ENCODE measurements at places on chromosomes 6 and 20. TPM values are rescaled to one million over a fixed set of nuclear protein-coding genes. Genes with fewer than 3 reads are reported as not detected.

DNA sequence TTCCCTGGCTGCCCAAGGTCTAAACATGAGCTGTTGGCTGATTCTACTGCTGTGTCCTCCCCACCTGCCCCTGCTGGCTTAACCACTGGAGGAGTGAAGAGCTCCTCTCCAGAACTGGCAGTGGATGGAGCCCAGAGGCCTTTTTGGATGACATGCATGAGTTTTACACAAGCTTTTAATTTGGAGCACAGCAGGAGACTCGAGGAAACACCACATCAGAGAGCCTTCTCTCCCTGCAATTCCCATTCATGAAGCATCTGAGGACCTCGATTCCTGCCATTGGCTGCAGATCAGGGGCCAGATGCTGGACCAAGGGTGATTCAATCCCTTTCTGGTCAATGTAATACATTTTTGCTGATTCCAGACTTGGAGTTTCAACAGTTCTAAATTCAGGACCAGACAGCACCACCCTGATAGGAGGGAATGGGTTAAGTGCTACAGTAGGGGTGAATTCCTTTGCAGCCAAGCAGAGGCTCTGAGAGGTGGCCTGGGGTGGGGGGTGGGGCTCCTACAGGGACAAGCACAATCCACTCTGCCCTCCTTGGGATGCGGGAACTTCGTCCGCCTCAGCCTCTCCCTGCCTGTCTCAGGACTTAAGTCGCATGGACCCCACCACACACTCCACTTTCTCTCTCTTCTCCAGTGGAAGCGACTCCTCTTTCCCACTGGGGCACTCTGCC is 599 bp upstream of the PSORS1C1 start:
- no peak overlapping the region for H3K4me3 ChIP-seq
- no peaks in the 10 kb centered on the region for H3K36me3 ChIP-seq
- no peak for DNase-seq
- H3K4me1 ChIP-seq = peaks cover 1% of the 10 kb centered on the region
- peaks cover 35% of the 10 kb centered on the region for H3K27me3 ChIP-seq
- H3K27ac ChIP-seq = no peak overlapping the region

- no peak overlapping the region for H3K4me3 ChIP-seq
- peaks cover 2% of the 10 kb centered on the region for H3K4me1 ChIP-seq
- H3K27ac ChIP-seq = no peak overlapping the region
- DNase-seq = no peak
- H3K36me3 ChIP-seq = no peaks in the 10 kb centered on the region
These were observed 82.2 kb downstream of the CHMP4B start for GRCh38 chr20:33893314-33893713.

DNA sequence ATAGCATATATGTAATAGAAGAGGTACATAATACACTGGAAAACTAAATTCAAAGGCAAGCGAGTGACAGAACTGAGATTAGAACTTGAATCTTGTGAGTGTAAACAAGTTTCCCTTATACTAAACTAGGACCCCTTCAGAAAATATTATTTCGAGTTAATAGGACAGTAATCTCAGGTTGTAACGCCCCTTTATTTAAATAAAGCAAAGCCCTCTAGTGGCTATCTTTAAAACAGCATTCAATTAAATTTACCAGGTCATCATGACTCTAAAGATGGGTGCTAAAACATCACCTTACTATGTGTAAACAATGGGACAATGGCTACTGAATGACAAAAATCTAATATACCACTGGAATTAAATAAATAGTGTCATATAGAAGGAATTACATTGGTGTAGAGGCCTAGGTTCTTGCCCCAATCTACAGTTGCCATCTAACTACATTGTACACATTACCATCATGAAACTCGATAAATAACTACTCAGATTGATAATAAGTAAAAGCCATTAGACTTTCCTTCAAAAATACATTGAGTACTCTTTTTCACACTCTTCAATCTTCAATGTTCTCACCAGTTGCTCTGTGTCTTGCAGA is 255.4 kb upstream of the IRAK1BP1 start:
- H3K27ac ChIP-seq = no peak overlapping the region
- no peak overlapping the region for H3K4me3 ChIP-seq
- H3K4me1 ChIP-seq = peaks cover 2% of the 10 kb centered on the region
- no peaks in the 10 kb centered on the region for H3K27me3 ChIP-seq

DNA sequence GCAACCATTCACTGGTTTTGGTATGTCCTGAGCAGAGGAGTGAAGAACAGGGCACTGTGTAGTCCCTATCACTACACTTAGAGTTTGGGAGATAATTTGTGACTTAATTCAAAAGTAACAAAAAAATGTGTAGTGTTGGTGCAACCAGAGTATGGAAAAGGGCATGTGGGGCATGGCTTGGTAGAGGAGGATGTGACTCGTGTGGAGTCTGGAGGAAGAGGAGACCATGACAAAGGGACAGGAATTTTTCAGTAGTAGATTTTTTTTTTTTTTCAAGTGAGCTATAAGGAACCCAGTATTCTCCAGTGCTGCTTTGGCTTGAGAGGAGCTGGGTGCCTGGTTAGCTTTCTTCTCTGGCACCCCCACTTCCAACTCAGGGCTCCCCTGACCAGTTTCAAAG is 5.1 kb downstream of the MTRES1 start:
- no peak overlapping the region for H3K4me3 ChIP-seq
- H3K27ac ChIP-seq = no peak overlapping the region
- no peaks in the 10 kb centered on the region for H3K27me3 ChIP-seq
- H3K4me1 ChIP-seq = peaks cover 6% of the 10 kb centered on the region

DNA sequence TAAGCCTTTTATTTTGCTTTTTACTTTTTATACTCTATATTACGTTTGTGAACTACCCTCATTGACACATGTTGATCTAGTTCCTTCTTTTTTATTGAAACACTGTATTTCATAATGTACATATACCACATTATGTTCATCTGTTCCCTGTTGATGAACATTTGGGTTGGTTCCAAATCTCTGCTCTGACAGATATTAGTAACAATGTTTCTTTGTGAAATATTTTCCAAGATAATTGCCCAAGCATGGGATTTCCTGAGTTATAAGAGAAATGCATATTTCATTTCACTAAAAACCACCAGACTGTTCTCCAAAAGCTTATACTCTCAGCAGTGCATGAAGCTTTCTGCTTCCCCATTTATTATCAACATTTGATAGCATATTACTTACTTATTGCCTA is 44.2 kb upstream of the TNFRSF21 start:
- no peak for DNase-seq
- no peaks in the 10 kb centered on the region for H3K36me3 ChIP-seq
- H3K4me3 ChIP-seq = no peak overlapping the region
- no peaks in the 10 kb centered on the region for H3K27me3 ChIP-seq
- H3K27ac ChIP-seq = no peak overlapping the region

GRCh38 chr6:100796049-100796823 is 84.9 kb downstream of the ASCC3 start:
- no peaks in the 10 kb centered on the region for H3K4me1 ChIP-seq
- DNase-seq = no peak
- no peak overlapping the region for H3K27ac ChIP-seq
- no peak overlapping the region for H3K4me3 ChIP-seq

Gene TCF21
- not detected for total RNA-seq

Gene DDO
- not detected for total RNA-seq

Measured in progenitor cell of endocrine pancreas (in vitro differentiated cells).